ENCODE measurements at places on chromosomes 4 and X. TPM values are rescaled to one million over a fixed set of nuclear protein-coding genes. Genes with fewer than 3 reads are reported as not detected.
A peak's percentile ranks its signal among the peaks of the same experiment; 100 is the strongest.

DNA sequence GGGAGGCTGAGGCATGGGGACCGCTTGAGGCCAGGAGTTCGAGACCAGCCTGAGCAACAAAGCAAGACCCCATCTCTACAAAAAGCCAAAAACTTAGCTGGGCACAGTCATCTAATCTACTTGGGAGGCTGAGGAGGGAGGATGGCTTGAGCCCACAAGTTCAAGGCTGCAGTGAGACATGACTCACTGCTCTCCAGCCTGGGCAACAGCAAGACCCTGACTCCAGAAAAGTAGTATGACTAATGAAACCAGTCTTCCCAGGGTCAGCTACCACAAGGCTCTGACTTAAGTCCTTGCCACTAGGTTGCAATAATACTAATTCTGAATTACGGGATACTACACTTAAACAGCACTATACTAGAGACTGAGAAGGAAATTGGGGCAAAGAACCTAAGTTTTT is 33.1 kb downstream of the ERVMER34-1 start:
- peaks cover 31% of the 10 kb centered on the region for H3K4me1 ChIP-seq
- peaks cover 34% of the 10 kb centered on the region for H3K36me3 ChIP-seq
- no peaks in the 10 kb centered on the region for H3K27me3 ChIP-seq

GRCh38 chr4:62512271-62512670 is 1312.1 kb downstream of the ADGRL3 start:
- DNase-seq = no peak
- no peaks in the 10 kb centered on the region for H3K4me1 ChIP-seq
- H3K4me3 ChIP-seq = no peak overlapping the region

GRCh38 chr4:5854929-5855328 is 38.0 kb downstream of the CRMP1 start:
- H3K4me3 ChIP-seq = no peak overlapping the region
- no peak overlapping the region for H3K27ac ChIP-seq
- H3K27me3 ChIP-seq = peaks cover 3% of the 10 kb centered on the region
- no peaks in the 10 kb centered on the region for H3K4me1 ChIP-seq
- H3K36me3 ChIP-seq = no peaks in the 10 kb centered on the region

GRCh38 chr4:19239565-19239964 is 1012.1 kb upstream of the SLIT2 start:
- no peaks in the 10 kb centered on the region for H3K27me3 ChIP-seq

DNA sequence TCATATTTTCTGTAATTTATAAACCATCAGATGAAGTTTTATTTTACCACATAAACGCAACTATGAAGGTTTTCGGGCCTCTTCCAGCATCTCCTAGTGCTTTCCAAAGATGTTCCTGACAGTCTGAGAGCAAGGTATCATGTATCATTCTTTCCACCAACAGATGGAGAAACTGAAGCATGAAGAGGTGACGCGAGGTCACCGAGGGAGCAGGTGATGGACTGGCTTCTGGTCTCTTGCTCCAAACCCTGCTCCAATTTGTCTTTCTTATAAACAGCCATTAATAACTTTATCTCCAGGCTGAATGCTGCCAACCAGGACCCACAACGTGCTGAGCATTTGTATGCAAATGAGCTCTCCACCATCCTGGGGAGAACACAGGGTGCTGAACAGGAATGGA is 86.3 kb upstream of the MAML3 start:
- H3K36me3 ChIP-seq = no peaks in the 10 kb centered on the region
- peaks cover 35% of the 10 kb centered on the region for H3K4me1 ChIP-seq
- no peak for DNase-seq
- H3K4me3 ChIP-seq = no peak overlapping the region
- H3K27ac ChIP-seq = no peak overlapping the region

- no peak for DNase-seq
- H3K4me3 ChIP-seq = no peak overlapping the region
- H3K27ac ChIP-seq = no peak overlapping the region
- H3K27me3 ChIP-seq = no peaks in the 10 kb centered on the region
- H3K4me1 ChIP-seq = peaks cover 10% of the 10 kb centered on the region
Observed at GRCh38 chrX:68865300-68865699, 36.5 kb downstream of the EFNB1 start.

- no peaks in the 10 kb centered on the region for H3K4me1 ChIP-seq
- no peak overlapping the region for H3K4me3 ChIP-seq
- H3K27me3 ChIP-seq = no peaks in the 10 kb centered on the region
- no peak overlapping the region for H3K27ac ChIP-seq
Observed at GRCh38 chr4:123031664-123032063, 109.3 kb upstream of the NUDT6 start.

DNA sequence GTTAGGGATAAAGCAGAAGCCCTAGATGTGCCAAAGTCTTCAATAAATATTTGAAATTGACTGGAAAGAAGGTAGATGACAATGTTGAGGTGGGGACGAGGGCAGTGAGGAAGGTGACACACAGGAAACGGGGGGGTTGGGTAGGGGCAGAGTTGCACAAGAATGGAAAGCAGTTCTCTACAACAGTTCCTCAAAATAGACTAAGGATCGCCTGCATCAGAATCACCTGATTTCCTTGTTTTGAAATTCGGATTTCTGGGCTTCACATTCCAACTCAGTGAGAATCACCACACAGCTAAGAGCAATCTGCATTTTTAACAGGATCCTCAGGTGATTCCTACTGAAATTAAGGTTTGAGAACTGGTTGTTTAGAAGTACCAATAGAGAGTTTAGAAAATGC is 70.6 kb downstream of the ARFIP1 start:
- no peaks in the 10 kb centered on the region for H3K27me3 ChIP-seq
- H3K4me1 ChIP-seq = no peaks in the 10 kb centered on the region

DNA sequence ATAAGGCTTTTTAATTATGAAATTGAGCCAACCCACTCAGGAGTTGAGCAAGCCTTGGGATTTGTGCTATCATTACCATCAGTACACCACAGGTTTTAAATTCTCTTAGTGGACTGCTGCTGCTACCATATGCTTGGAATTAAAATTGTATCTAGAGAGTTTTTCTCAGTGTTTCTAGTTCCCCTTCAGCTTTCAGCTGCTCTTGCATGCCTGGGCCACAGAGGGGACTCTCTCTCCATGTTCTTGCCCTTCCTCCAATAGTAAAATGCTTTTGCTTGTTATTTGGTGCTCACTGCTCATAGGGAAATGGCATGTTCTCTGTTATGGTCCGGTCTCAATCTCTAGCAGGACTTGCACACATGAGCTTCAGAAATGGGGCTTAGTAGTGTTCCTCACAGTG is 101.9 kb downstream of the IGSF1 start:
- H3K27ac ChIP-seq = no peak overlapping the region
- DNase-seq = no peak
- no peaks in the 10 kb centered on the region for H3K36me3 ChIP-seq
- no peaks in the 10 kb centered on the region for H3K4me1 ChIP-seq
- H3K4me3 ChIP-seq = no peak overlapping the region
- no peaks in the 10 kb centered on the region for H3K27me3 ChIP-seq

GRCh38 chrX:110412971-110413726 is 54.5 kb downstream of the RTL9 start:
- no peaks in the 10 kb centered on the region for H3K4me1 ChIP-seq
- peak; percentile 75 for DNase-seq

GRCh38 chr4:56253666-56254305 is 133.5 kb downstream of the AASDH start:
- H3K27ac ChIP-seq = no peak overlapping the region
- H3K36me3 ChIP-seq = no peaks in the 10 kb centered on the region
- no peak for DNase-seq
- H3K27me3 ChIP-seq = no peaks in the 10 kb centered on the region
- H3K4me3 ChIP-seq = no peak overlapping the region

DNA sequence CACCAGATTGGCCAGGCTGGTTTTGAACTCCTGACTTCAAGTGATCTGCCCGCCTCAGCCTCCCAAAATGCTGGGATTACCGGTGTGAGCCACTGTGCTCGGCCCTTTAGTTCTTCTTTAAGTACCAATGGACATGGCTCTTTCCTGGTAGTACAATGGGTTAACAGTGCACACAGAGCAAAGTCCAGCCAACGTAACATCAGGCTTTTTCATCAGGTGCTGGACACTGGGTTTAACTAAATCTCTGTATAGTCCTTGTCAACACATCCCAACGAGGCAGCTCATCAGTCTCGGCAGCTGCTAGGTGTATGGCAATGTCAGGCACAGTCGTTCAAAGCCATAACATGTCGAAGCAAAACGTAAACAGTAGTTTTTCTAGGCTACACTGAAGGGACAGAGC is 93.8 kb downstream of the HDAC8 start:
- H3K36me3 ChIP-seq = no peaks in the 10 kb centered on the region
- peak; percentile 7 for DNase-seq
- H3K27me3 ChIP-seq = no peaks in the 10 kb centered on the region

DNA sequence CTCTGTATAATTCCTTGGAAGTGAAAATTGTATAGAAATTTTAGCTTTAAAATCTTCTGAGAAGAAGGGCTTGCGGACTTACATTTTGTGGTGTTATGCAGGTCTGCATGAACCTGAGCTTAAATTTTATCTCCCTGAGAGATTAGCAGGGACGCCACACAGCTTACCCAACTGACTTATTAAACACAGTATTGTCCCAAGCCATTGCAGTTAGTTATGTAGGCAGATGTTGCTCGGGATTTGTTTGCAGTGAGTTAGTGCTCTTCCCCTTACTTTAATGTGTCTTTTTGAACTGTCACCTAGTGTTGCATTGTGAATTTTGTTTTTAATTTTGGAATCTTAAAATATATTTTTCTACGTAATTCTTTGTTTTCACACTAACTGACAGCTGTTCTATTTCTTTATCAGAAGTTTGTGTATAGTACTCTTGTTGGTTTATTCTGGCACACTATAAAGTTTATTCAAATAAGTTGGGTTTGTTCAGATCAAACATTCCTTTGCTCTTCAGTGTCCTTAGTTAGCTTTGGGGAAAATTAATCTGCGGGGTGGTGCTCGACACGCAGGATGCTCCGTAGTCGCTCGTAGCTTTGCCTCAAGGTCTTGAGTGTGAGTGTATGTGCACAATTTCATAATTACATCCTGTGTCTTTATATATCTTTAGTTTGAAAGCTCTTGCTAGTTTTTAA is 145.4 kb downstream of the STIM2 start:
- no peaks in the 10 kb centered on the region for H3K27me3 ChIP-seq
- no peaks in the 10 kb centered on the region for H3K36me3 ChIP-seq
- DNase-seq = no peak
- peaks cover 41% of the 10 kb centered on the region for H3K4me1 ChIP-seq
- no peak overlapping the region for H3K4me3 ChIP-seq
- peak overlapping the region; percentile 33 for H3K27ac ChIP-seq

- no peak overlapping the region for H3K27ac ChIP-seq
- no peaks in the 10 kb centered on the region for H3K36me3 ChIP-seq
- DNase-seq = no peak
Observed at GRCh38 chr4:107255596-107255995, 219.5 kb upstream of the DKK2 start.

GRCh38 chr4:139834981-139835391 is 169.4 kb downstream of the MGST2 start:
- no peaks in the 10 kb centered on the region for H3K27me3 ChIP-seq
- DNase-seq = no peak
- H3K27ac ChIP-seq = no peak overlapping the region
- H3K4me1 ChIP-seq = no peaks in the 10 kb centered on the region
- H3K4me3 ChIP-seq = no peak overlapping the region
- H3K36me3 ChIP-seq = no peaks in the 10 kb centered on the region

DNA sequence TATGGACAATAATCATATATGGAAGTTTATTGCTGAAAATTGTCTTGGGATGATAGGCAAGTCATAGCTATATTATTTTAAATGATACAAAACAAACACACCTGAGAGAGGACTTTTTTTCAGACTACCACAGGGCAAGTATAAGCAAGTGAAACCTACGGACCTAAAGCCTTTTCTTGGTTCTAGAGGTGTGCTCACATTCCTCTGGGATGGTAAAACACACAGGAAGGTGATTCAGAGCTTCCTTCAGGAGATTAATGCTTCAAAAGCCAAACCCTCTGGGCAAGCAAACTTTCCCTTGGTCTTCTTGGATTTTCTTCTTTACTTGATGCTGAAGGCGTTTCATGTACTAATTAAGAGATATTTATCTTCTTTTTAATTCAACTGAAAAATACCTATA is 60.1 kb upstream of the ACSL4 start:
- no peak overlapping the region for H3K27ac ChIP-seq
- H3K4me1 ChIP-seq = no peaks in the 10 kb centered on the region
- DNase-seq = no peak
- peaks cover 6% of the 10 kb centered on the region for H3K27me3 ChIP-seq
- no peak overlapping the region for H3K4me3 ChIP-seq

GRCh38 chr4:61771056-61771455 is 570.9 kb downstream of the ADGRL3 start:
- no peak overlapping the region for H3K4me3 ChIP-seq
- DNase-seq = no peak
- H3K27ac ChIP-seq = no peak overlapping the region
- H3K36me3 ChIP-seq = no peaks in the 10 kb centered on the region

DNA sequence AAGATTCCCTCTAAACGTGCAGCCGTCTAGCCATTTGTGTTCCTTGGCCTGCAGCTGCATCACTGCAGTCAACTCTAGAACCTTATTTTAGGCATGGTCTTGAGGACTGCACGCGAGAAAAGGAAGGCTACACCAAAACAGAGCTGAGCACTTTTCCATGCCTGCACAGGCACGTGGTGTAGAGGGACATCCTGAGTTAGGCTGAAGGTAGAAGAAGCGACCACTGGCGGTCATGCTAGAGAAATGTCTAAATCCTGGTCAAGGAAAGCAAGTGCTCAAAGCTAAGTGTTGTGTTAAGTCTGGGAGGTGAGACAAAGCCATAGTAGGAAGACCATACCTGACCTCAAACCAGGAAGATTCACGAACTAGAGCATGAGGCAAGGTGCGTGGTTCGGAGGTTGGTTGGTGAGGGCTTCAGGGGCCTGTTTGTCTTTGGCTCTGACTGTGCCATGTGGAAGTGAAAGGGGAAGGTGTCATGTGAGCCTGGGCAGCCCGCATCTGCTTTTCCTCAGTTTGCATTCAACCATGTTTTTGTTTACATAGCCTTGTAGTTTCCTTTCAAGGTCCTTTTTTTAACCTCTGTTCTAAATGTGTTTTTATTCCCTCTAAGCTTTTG is 203.8 kb downstream of the AASDH start:
- no peak overlapping the region for H3K4me3 ChIP-seq
- H3K27ac ChIP-seq = no peak overlapping the region
- no peaks in the 10 kb centered on the region for H3K27me3 ChIP-seq
- H3K36me3 ChIP-seq = no peaks in the 10 kb centered on the region

- no peak overlapping the region for H3K27ac ChIP-seq
- no peaks in the 10 kb centered on the region for H3K36me3 ChIP-seq
- no peaks in the 10 kb centered on the region for H3K27me3 ChIP-seq
- no peak overlapping the region for H3K4me3 ChIP-seq
- no peaks in the 10 kb centered on the region for H3K4me1 ChIP-seq
Observed at GRCh38 chr4:114272226-114272625, 292.8 kb upstream of the ARSJ start.

MAGEA10 gene
- not detected for polyA plus RNA-seq

C4orf54 gene
- 0.15 TPM for polyA plus RNA-seq

EIF4E gene
- 14.9 TPM for polyA plus RNA-seq

SULT1B1 gene
- 57.6 TPM for polyA plus RNA-seq

CSAG3 gene
- polyA plus RNA-seq = not detected

NPY5R gene
- polyA plus RNA-seq = not detected

ALB gene
- polyA plus RNA-seq = 1.2 TPM

EPGN gene
- not detected for polyA plus RNA-seq

INPP4B gene
- polyA plus RNA-seq = 1.4 TPM
